ENCODE measurements at places on chromosomes 16 and 17.

DNA sequence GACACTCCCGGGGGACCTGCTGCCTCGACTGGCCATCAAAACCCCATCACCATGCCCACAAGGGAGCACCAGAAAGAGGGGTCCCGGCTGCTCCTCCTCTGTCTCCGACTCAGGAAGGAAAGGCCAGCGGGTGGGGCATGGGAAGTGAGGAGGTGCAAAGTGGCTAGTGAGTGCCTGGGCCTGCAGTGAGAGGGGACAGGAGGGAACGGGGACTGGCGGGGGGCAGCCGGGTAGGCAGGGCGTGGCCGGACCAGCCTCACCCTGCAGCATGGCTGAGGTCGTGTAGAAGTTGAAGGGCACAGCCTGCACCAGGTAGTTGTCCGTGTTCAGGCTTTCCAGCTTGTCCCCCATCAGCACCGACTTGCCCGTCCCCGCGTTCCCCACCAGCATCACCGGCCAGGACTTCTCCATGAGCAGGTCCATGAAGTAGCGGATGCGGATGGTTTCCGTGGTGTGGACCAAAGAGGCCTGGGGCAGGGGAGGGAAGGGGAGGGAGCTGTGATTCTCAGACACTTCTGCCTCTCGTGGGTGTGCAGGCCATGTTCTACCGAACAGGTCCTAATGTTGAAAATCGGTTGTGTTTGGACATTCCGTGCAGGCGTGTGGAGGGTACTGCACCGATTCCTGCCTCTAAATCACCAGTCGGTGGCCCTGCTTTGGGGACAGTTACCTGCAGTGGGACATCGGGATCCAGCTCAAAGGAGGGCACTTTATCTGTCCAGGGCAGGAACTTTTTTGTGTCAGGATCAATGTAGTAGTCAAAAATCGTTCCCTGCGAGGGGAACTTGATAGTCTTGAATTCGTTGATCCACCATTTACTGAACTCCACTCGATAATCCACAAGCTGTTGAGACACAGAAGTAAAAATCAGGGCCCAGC, 91.7 kb downstream of the DNAH17 start:
- no peak for DNase-seq

GRCh38 chr16:66332634-66333610, 33.6 kb upstream of the CDH5 start:
- no peak for DNase-seq

DNA sequence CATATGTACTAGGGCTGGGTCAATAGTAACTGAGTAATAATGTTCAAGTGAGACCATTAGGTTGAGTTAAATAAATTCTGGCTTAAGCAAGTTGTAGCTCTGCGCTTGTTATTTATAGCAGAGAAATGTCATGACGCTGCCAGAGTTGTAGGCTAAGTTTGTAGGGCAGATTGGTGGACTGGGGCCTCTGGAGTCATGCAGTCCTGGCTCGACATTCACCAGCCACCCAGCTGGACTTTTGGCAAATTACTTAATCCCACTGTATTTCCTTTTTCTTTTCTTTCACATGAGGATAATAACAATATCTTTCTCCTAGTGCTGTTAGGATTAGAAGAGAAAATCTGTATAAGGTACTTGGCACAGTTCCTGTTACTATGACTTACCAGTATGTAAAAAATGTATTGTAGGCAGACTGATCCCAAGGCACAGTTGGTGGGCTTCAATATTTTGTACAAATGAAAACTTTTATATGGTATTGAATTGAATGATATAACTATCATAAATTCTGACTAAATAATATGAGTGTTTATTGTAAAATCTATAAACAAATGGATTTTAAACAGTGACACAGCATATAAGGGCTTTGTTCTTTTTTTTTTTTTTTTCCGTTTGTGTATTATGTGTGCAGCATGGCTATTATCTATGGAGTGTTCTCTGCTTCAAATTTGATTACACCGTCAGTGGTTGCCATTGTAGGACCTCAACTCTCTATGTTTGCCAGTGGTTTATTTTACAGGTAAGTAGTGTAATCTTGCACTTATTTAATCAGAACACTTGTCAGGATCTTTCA, 2.6 kb downstream of the MFSD11 start:
- no peak for DNase-seq

GRCh38 chr17:59329176-59330052, 2.0 kb upstream of the YPEL2 start:
- peak; percentile 56 for DNase-seq

- DNase-seq, result no peak
Measured at GRCh38 chr17:8964801-8965393, 610 bp downstream of the PIK3R5 start.

GRCh38 chr16:17360693-17361122, 110.1 kb downstream of the XYLT1 start:
- no peak for DNase-seq

- DNase-seq, result no peak
Measured at GRCh38 chr16:10558746-10559641, 21.4 kb downstream of the EMP2 start.

GRCh38 chr17:17797119-17797809, 39.5 kb downstream of the SREBF1 start:
- DNase-seq, result no peak

DNA sequence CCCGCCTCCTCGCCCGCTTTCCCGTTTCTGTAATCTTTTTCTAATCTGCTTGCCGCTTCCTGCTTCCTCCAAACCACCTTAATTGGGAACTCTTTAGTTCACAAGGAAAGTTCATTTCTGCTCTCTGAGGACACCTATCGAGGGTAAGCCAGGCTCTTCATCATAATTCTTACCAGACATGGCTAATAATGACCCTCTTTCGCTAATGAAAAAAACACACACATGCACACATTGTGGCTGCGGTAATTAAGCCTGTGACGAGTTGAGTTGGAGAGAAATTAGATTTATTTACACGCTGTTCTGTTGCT, 100.6 kb downstream of the ZNF423 start:
- peak; percentile 62 for DNase-seq

- DNase-seq, result no peak
Measured at GRCh38 chr17:8944748-8945147, 20.8 kb downstream of the PIK3R5 start.

GRCh38 chr17:9402590-9403199, 172.9 kb downstream of the STX8 start:
- DNase-seq, result no peak

DNA sequence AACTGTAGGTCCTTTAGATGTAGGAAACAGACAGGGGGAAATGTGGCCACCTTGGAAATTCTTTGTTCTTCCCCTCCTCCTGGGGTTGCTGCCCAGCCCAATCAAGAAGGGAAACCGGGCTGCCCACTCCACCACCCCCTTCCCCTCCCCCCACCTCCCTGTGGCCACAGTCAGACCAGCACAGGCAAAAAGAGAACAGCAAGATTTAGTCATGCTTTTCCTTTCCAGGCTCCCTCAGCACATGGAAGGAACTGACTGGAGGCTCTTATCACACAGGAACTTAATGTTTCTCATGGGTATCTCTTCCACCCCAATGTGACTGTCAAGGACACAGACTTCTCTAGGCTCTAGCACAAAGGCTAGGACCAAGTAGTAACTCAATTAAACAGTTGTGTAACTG, 3.0 kb upstream of the CCL1 start:
- DNase-seq, result no peak

GRCh38 chr16:73166441-73166851, 118.5 kb upstream of the ZFHX3 start:
- DNase-seq, result no peak

GRCh38 chr16:14608604-14609003, 21.5 kb downstream of the PARN start:
- no peak for DNase-seq

DNA sequence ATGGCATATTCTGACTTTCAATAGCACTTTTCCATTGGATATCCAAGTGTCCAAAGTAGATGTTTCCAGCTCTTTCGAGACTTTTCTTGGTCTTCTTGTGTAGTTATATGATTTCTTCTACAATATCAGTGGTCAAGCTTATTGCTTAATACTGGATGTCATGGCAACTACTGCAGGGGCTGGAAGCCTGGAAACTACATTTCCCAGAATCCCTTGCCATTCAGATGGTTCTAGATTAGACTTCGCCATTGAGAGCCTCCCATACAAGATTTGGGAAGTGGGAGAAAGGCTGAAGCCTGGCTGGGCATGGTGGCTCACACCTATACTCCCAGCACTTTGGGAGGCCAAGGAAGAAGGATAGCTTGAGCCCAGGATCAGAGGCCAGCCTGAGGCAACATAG, 153.6 kb downstream of the C16orf95 start:
- no peak for DNase-seq

DNA sequence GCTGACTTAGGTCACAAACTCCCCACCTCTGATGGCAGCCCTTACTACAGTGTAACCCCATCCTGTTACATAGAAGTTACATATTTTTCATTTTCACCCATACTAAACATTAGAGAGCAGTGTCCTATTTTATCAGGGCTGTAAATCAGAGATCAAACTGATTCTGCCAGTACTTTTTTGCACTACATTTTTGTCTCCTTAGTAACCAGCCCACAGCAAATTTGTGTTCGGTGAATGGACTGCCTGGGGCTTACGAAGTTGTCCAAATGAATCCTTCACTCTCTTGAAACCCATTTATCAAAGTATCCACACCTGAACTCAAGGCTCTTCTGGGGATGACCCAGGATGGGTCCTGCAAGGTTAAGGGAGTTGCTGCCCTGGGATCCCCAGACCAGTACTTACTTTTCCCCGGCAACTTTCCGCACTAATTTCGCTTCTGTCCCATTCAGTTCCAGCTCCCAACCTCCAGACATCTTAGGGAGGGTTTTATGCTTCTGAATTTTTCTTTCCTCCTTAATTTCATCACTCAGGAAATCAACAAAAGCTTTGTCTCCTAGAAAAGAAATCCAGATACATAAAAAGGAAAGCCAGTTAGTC, 1.1 kb downstream of the C1QBP start:
- DNase-seq, result no peak

DNA sequence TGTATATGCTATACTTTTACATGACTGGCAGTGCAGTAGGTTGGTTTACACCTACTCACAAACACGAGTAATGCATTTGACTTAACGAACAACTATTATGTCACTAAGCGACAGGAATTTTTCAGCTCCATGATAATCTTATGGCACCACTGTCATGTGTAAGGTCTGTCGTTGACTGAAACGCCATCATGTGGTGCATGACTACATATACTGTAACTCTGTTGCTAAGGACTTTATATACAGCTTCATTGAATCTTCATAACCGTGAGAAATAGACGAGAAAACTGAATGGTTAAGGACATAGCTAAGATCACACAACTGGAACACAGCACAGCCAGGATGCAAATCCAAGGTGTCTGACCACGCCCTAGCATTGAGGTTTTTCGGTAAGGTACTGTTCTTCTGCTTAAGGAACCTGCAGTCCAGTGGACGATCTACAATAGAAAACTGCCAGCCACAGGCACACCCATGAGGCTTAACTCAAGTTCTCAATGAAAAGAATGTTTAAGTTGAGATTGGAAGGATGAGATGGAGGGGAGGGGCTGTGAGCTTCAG, 3.3 kb downstream of the CFAP20 start:
- no peak for DNase-seq

- no peak for DNase-seq
Measured at GRCh38 chr16:73018821-73019456, 29.0 kb downstream of the ZFHX3 start.

GRCh38 chr17:57623620-57624019, 121.5 kb downstream of the CCDC182 start:
- DNase-seq, result no peak

GRCh38 chr17:57276621-57277020, 20.3 kb downstream of the MSI2 start:
- no peak for DNase-seq

All from COR-L47 (cell line).